ENCODE measurements at places on chromosomes 1 and 21.
A peak's percentile ranks its signal among the peaks of the same experiment; 100 is the strongest.

- no peak for DNase-seq
- H3K4me1 ChIP-seq: no peaks in the 10 kb centered on the region
- H3K27me3 ChIP-seq: no peaks in the 10 kb centered on the region
- H3K36me3 ChIP-seq: no peaks in the 10 kb centered on the region
- no peak overlapping the region for H3K27ac ChIP-seq
- no peak overlapping the region for H3K4me3 ChIP-seq
Observed at GRCh38 chr1:241212628-241213027, 144.4 kb downstream of the RGS7 start.

- no peak for DNase-seq
- H3K36me3 ChIP-seq: peaks cover 76% of the 10 kb centered on the region
- H3K27me3 ChIP-seq: no peaks in the 10 kb centered on the region
- H3K4me3 ChIP-seq: no peak overlapping the region
- no peaks in the 10 kb centered on the region for H3K4me1 ChIP-seq
Observed at GRCh38 chr1:183533617-183534174, 56.6 kb downstream of the NCF2 start.

DNA sequence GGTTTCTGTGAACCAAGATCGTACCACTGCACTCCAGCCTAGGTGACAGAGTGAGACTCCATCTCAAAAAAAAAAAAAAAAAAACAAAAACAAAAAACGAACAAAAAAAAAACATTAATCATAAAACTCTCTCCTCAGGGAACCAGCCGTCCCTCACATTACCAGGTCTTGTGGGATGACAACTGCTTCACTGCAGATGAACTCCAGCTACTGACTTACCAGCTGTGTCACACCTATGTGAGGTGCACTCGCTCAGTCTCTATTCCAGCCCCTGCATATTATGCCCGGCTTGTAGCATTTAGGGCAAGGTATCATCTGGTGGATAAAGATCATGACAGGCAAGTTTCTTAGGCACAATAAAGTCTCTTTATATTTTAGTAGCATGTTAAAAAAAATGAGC is 32.3 kb upstream of the AGO1 start:
- no peak overlapping the region for H3K4me3 ChIP-seq
- H3K4me1 ChIP-seq: no peaks in the 10 kb centered on the region
- no peak for DNase-seq
- no peak overlapping the region for H3K27ac ChIP-seq
- H3K27me3 ChIP-seq: no peaks in the 10 kb centered on the region

GRCh38 chr1:213519098-213519497 is 468.1 kb downstream of the RPS6KC1 start:
- peaks cover 5% of the 10 kb centered on the region for H3K27me3 ChIP-seq
- H3K36me3 ChIP-seq: no peaks in the 10 kb centered on the region
- no peak for DNase-seq
- no peak overlapping the region for H3K4me3 ChIP-seq
- H3K27ac ChIP-seq: no peak overlapping the region
- H3K4me1 ChIP-seq: no peaks in the 10 kb centered on the region

DNA sequence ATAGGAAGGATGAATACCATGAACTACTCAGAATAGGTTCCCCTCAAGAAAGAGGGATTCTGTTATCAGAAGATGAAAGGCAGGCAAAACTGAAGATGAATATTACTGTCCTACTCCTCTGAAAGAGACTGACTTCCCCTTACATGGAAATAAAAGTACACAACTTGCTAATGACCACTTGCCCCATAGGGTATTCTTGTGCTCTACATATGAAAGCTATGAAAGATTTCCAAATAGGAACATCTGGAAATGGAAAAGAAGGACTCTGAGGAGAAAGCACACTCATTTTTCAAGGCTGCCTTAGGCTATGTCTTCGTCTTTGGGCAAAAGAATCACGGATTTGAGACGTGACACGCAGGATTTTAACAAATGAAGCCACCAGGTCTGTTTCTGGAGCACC is 170.1 kb upstream of the DAB1 start:
- H3K27ac ChIP-seq: no peak overlapping the region
- DNase-seq: no peak
- H3K36me3 ChIP-seq: no peaks in the 10 kb centered on the region
- no peaks in the 10 kb centered on the region for H3K27me3 ChIP-seq

GRCh38 chr1:12153181-12153785 is 13.5 kb upstream of the TNFRSF1B start:
- peaks cover 61% of the 10 kb centered on the region for H3K4me1 ChIP-seq
- DNase-seq: no peak
- no peaks in the 10 kb centered on the region for H3K27me3 ChIP-seq
- H3K27ac ChIP-seq: peak overlapping the region; percentile 93
- no peaks in the 10 kb centered on the region for H3K36me3 ChIP-seq

GRCh38 chr1:206529425-206529824 is 22.1 kb downstream of the RASSF5 start:
- H3K4me1 ChIP-seq: no peaks in the 10 kb centered on the region
- H3K27ac ChIP-seq: no peak overlapping the region
- no peak for DNase-seq
- no peaks in the 10 kb centered on the region for H3K36me3 ChIP-seq
- no peaks in the 10 kb centered on the region for H3K27me3 ChIP-seq

DNA sequence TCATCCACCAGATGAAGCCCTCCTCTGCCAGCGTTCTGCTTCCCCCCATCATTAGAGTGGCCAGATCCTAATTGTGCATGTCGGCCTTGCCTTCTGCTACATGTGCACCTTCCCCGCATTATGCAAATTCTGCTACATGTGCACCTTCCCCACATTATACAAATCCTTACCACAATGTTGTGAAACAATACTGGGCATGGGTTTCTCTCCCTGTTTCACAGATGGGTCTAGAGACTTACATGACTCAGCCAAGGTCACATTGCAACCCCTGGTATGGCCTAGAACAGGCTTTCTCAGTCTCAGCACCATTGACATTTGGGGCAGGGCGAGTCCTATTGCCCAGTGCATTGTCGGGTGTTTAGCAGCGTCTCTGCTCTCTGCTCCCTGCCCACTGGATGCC is 1.0 kb upstream of the CELA2A start:
- no peaks in the 10 kb centered on the region for H3K4me1 ChIP-seq
- H3K27ac ChIP-seq: no peak overlapping the region
- no peak overlapping the region for H3K4me3 ChIP-seq
- no peak for DNase-seq
- no peaks in the 10 kb centered on the region for H3K27me3 ChIP-seq

- no peaks in the 10 kb centered on the region for H3K36me3 ChIP-seq
- H3K4me3 ChIP-seq: no peak overlapping the region
- H3K4me1 ChIP-seq: no peaks in the 10 kb centered on the region
- no peak overlapping the region for H3K27ac ChIP-seq
Observed at GRCh38 chr1:36842448-36842847, 191.9 kb downstream of the GRIK3 start.

DNA sequence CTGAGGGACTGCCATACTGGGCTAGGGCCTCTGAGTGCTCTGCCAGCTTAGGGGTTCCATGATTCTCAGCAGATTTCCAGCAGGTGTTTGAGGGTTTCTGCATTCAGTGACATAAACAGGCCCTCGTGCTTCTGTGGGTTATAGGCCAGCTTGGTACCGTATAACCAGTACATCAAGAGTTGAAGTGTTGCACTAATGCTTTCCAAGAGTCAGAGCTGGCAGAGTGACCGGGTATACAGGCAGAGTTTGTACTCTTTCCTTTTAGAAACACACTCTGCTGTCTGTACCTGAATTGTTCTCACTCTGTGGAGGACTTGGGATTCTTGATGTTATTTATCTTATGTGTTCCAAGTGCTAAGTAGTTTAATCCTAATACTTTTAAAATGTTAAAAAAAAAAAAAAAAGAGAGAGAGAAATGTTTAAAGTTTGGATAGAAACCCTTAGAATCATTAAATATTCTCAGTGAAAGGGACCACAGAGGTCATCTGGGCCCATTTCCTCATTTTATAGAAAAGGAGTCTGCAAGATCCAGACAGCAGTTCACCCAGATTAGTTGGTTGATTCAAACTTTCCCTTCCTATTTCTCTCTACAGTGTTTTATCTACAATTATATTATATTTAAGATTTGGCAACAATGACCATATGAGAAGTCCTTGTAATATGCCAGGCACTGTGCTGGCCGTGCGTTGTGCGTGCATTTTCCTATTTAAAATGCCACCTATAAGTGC is 325.8 kb downstream of the KIF26B start:
- no peak overlapping the region for H3K27ac ChIP-seq
- no peaks in the 10 kb centered on the region for H3K36me3 ChIP-seq
- DNase-seq: no peak

GRCh38 chr1:183926983-183927382 is 110.5 kb downstream of the COLGALT2 start:
- H3K4me3 ChIP-seq: no peak overlapping the region
- no peak for DNase-seq
- H3K36me3 ChIP-seq: no peaks in the 10 kb centered on the region
- no peak overlapping the region for H3K27ac ChIP-seq
- H3K27me3 ChIP-seq: no peaks in the 10 kb centered on the region

GRCh38 chr1:246160374-246160773 is 346.7 kb downstream of the SMYD3 start:
- DNase-seq: no peak
- H3K36me3 ChIP-seq: no peaks in the 10 kb centered on the region
- no peaks in the 10 kb centered on the region for H3K27me3 ChIP-seq
- no peak overlapping the region for H3K4me3 ChIP-seq
- no peaks in the 10 kb centered on the region for H3K4me1 ChIP-seq

GRCh38 chr21:41979751-41980369 is 26.0 kb upstream of the C2CD2 start:
- DNase-seq: no peak
- H3K27me3 ChIP-seq: peaks cover 7% of the 10 kb centered on the region
- H3K27ac ChIP-seq: no peak overlapping the region
- H3K36me3 ChIP-seq: no peaks in the 10 kb centered on the region

- peak overlapping the region; percentile 62 for H3K4me3 ChIP-seq
- no peaks in the 10 kb centered on the region for H3K36me3 ChIP-seq
- peaks cover 99% of the 10 kb centered on the region for H3K4me1 ChIP-seq
- peak overlapping the region; percentile 80 for H3K27ac ChIP-seq
- no peak for DNase-seq
Observed at GRCh38 chr1:155008015-155008941, 5.7 kb downstream of the ZBTB7B start.

- no peak overlapping the region for H3K4me3 ChIP-seq
- no peak for DNase-seq
Observed at GRCh38 chr1:7407544-7407895, 363.6 kb upstream of the VAMP3 start.

DNA sequence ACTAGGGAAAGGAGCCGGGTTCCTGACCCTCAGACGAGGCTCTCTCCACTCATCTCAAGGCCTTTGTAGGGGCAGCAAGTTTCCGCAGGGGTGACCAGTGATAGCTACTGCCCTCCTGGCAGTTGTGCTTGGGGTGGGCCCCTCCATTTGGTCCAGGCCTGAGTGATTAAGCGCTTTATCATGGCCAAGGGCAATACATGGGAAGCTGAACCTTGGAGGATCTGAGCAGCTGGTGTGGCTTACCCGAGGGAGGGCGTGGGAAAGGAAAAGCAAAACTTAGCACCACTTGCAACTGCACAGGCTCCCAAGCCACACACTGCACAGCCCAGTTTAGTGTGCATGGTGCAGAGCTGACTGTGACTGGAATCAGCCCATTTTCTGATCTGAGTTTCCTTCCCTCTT is 47.8 kb downstream of the GADD45A start:
- H3K27me3 ChIP-seq: no peaks in the 10 kb centered on the region
- no peak for DNase-seq
- no peaks in the 10 kb centered on the region for H3K36me3 ChIP-seq
- no peak overlapping the region for H3K4me3 ChIP-seq

DNA sequence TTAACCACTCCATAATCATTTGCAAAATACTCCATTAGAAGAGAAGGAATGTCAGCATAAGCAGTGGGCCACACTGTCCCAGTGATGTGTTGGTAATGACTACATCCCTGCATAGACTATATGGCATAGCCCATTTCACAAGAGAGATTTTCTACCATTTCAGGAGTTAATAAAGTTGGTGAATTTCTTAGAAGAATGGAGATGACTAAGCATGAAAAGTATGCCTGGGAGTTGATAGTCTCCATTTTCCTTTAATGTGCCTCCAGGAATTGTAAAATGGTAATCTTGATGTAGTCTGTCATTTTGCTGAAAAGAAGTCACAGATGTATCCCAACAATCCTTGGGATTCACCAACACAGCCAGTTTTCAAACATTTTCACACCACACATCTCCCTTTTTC is 608.8 kb upstream of the CHRM3 start:
- H3K36me3 ChIP-seq: no peaks in the 10 kb centered on the region
- H3K27ac ChIP-seq: no peak overlapping the region
- no peaks in the 10 kb centered on the region for H3K4me1 ChIP-seq
- no peak overlapping the region for H3K4me3 ChIP-seq
- DNase-seq: no peak

GRCh38 chr1:164662462-164662861 is 103.5 kb downstream of the PBX1 start:
- no peak overlapping the region for H3K4me3 ChIP-seq
- H3K36me3 ChIP-seq: no peaks in the 10 kb centered on the region

DNA sequence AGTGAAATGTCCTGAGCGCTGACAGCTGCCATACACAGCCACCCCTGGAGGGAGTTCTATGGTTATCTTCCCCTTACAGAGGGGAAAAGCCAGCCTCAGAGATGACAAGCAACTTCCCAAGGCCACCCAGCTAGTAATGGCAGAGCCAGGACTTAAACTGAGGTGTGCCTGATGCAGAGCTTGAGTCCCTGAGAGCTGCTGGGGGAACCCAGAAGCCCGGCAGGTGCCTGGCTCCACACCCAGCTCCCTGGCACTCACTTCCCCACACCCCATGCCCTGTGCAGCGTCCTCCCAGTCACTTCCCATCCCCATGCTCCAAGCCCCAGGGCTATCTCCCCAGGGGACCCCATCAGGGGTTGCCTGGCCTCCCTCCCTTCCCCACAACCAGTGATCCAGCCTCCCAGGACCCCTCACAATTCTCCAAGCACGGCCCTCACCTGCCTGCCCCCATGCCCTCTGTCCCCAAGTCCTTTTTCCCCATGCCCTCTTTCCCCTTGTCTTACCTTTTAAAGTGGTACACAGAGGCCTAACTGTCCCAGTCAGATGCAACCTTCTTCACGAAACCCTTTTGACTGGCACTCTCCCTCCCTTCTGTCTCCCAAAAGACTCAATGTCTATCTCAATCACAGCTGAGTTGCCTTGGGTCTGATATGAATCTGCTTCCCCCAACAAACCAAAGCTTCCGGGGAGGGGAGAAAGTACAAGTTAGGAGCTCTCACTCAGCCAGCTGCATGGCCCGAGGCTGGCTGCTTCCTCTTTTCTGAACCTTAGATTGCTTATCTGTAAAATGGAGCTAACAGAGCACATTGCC is 39.8 kb upstream of the LRP8 start:
- no peaks in the 10 kb centered on the region for H3K36me3 ChIP-seq

DNA sequence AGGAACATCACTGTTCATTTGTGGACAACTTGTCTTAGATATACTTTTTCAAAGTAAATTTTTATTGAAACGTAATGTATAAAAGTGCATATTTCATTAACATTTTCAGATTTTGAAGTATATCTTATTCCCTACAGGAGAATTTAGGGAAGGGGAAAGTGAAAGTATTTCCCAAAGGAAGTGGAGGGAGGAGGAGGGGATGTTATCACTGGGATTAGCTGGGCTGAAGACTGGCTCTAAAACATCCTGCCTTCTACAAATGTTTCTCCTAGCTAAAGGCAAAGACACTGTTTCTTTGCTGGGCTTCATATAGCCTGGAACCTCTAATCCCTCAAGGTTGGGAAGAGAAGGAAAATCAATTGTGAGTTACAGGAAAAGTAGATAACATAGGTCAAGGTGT is 7.1 kb upstream of the ZNF697 start:
- no peak overlapping the region for H3K4me3 ChIP-seq
- no peak for DNase-seq
- no peaks in the 10 kb centered on the region for H3K4me1 ChIP-seq
- H3K36me3 ChIP-seq: no peaks in the 10 kb centered on the region
